Hematopoietic multipotent progenitor cell (in vitro differentiated cells): ENCODE measurements at places on chromosomes 3 and 15. TPM values are rescaled to one million over a fixed set of nuclear protein-coding genes. Genes with fewer than 3 reads are reported as not detected.

- no peak for DNase-seq
Measured at GRCh38 chr15:33742800-33743199, 225.5 kb upstream of the CHRM5 start.

DNA sequence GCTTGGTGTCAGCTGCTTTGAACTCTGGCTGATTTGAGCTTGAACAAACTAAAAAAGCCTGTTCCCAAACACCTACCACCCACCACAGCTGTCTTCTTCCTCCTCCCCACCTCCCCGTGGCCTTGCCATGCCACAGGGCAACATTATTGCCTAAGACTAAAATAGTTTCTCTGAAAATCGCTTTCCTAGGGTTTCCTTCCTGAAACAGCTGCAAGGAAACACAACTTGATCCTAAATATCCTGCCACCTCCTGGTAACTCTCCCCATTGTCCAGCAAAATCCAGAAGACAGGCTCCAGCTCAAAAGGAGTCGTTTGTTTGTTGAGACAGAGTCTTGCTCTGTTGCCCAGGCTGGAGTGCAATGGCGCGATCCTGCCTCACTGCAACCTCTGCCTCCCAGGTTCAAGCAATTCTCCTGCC is 193.9 kb upstream of the TPM1 start:
- no peak for DNase-seq

DNA sequence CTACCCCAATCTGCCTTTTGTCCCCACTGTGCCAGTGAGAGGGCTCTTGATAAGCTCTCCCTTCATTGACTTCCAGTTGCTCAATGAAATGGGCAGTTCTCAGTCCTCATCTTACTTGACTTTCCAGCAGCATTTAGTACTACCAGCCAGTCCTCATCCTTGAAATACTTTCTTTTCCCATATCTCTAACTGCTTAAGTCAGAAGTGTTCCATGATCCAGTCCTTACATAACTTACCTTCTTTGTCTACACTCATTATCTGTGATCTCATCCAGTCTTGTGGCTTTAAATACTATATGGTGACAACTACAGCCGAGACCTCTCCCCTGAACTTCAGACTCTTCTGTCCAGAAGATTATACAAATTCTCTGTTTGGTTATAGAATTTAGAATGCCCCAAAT is 28.7 kb downstream of the RARRES1 start:
- no peak for DNase-seq

DNA sequence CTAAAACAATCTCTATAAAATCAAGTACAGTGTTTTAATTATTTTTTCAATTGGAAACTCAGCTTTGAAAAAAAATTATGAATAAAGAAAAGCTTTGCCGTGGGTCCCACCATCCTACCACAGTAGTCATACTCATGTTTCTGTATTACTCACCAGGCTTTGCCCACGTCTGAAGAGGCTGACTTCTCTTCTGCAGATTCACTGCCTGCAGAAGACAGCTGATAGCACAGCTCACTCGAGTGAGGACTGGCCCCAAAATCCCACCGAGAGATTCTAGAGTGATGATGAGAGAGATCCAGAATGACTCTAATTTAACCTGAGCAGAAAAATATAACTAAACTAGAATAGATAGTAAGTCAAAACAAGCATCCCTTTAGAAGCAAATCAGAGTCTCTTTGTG is 11.9 kb downstream of the C2CD4B start:
- DNase-seq = no peak

DNA sequence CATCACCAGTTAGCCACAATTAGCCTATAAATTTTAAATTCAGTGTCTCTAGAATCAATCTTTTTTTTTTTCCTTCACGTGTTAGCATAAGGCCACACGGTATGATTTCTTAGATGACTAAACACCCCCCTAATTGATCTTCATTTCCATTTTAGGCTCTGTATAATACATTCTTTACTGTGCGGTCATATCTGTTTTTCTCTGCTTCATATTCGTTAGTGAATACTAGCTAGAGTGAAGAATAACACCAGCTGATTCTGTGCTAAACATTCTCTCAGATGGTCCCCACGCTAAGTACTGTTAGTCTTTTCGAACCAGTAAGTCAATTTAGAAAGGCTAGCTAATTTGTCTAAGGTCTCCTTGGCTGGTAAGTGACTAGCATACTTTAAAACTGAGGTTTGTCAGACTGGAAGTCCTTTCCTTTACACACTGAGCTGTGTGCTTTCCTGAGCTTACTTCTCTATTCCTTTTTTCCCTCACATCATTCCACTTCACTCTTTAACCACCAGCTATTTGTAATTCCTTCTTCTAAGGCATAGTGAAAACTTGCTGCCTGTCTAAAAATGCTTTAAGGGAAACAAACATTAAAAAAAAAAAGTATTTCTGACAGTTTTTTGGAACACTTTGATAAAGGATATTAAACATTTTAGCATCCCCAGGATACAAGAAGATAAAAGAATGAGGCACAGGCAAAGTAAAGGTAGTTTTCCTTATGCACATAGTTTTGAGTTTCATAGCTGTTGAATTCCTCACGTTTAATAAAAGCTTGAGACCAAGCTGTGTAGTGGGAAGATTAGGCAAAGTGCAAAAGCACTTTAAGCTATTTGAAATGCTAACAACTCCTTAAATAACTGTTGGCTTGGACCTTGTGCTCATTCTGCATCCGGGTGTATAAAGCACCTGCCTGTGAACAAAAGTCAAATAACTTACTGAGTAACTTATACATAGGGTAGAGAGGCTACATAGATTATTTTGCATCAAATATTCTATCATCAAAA is 17.1 kb downstream of the ZFAND6 start:
- no peak for DNase-seq

GRCh38 chr3:176075491-176075890 is 1121.8 kb downstream of the TBL1XR1 start:
- no peak for DNase-seq

DNA sequence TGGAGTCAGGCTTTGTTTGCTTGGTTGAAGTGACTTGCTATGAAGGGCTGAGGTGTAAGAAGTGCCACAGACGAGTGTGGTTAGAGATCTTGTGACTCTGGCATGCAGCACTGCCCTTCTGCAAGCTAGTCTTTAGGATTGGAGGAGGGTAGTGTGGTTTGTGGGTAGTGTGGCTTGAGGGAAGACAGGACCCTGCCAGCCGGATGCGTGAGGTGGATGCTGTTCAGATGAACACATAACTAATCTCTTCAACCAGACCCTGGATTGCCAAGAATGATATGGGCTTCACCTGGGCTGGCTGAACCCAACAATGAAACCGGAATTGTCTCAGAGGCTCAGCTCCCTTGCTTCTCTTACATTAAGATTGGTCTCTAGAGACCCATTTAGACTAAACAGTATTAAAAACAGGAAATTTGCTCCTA is 32.7 kb downstream of the STARD9 start:
- no peak for DNase-seq

DNA sequence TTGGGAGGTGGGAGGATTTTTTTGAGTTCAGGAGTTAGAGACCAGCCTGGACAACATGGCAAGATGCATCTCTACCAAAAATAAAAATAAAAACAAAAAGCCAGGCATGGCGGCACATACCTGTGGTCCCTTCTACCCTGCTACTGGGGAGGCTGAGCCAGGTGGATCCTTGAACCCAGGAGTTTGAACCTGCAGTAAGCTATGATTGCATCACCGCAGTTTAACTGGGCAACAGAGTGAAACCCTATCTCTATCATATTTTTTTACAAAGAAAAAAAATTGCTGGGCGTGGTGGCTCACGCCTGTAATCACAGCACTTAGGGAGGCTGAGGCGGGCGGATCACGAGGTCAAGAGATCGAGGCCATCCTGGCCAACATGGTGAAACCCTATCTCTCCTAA is 35.8 kb upstream of the RPN1 start:
- no peak for DNase-seq

- no peak for DNase-seq
Measured at GRCh38 chr3:123847209-123847608, 36.9 kb downstream of the MYLK start.

- DNase-seq = no peak
Measured at GRCh38 chr15:78663703-78664102, 22.7 kb upstream of the CHRNB4 start.

- DNase-seq = no peak
Measured at GRCh38 chr3:65406470-65406869, 632.2 kb downstream of the MAGI1 start.

DNA sequence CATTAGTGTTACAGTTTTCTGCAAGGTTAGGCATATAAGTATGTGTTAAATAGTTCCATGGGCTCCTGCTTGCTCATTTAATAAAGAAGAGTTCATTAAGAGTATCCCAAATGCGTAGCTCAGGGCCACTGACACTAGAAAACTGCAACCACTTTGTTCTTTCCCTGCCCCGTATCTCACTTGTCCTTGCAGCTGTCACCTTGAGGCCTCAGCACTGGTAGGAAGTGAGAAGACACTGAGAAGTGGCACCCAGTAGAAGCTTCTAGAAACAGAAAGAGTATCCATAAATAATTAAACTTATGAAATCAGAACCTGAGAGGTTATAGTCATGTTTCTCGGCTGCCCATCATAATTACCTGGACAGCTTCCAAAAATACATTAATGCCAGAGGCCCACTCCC is 266.0 kb downstream of the KCNMB2 start:
- DNase-seq = no peak

- DNase-seq = no peak
Measured at GRCh38 chr3:190306513-190307163, 15.6 kb downstream of the CLDN1 start.

GRCh38 chr3:17259685-17260084 is 374.9 kb downstream of the PLCL2 start:
- no peak for DNase-seq

DNA sequence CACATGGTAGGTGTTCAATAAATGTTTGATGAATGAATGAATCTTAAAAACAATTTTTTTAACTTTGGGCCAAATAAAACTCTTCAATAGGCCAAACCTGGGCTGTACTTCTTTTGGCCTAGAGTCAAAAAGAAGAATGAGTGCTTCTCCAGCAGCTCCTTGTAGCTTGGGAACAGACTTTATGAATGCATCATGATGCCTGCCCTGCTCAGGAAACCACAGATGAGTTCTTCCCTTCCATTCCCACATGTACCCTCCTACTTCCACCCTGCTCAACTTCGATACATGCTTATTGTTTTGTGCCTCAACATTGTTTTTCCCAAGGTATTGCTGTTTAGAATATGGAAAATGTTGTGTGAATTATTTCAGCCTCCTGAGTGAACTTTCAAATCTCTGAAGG is 87.0 kb downstream of the FILIP1L start:
- DNase-seq = no peak

DNA sequence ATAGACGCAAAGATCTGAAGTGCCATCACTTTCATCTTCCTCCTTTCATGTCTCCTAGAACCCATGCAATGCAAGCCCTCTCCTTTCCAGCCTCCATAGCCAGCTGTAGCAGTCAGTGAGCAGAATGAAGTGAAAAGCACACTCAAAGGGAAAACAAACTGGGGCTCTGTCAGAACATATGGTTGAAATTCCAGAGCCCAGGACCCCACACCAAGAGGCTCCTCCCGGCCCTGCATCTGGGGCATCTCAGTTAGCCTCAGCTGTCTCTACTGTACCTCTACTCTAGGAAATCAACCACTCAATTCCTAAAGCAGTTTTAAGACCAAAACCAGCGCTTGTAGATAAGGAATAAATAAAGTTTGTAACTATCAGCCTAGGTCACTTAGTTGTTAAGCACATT is 73.8 kb upstream of the P3H2 start:
- no peak for DNase-seq

DNA sequence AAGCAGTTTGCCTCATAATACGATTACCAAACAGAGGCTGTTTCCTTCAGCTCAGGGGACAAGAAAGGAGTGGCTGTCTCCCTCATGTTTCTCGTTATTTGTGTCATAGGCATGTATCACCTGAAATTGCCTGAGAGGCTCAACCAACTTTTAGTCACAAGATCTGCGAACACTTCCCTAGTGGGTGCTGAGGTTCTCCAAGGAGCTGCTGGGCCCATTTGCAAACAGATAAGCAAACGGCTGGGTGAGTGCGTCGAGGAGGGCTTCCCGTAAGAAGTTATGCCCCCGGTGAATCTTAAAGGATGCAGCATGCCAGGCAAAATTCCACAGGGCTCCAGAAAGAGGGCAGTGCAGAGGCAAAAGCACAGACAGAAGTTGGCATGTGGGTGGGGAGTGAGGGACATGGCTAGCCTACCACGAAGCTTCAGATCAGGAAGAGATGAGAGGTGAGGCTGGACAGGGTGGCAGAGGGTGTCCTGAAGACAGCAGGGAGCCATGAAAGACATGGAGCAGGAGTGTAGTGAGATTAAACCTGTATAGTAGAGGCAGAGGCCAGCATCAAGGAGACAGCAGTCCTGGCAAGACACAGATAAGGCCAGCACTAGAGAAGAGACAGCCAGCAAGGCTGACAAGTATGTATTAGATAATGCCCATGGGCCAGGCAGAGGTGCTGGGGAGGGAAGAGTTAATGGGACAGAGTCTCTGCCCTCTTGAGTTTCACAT is 4.0 kb upstream of the GP9 start:
- DNase-seq = no peak

- no peak for DNase-seq
Measured at GRCh38 chr15:69424748-69425413, 10.7 kb downstream of the KIF23 start.

DNA sequence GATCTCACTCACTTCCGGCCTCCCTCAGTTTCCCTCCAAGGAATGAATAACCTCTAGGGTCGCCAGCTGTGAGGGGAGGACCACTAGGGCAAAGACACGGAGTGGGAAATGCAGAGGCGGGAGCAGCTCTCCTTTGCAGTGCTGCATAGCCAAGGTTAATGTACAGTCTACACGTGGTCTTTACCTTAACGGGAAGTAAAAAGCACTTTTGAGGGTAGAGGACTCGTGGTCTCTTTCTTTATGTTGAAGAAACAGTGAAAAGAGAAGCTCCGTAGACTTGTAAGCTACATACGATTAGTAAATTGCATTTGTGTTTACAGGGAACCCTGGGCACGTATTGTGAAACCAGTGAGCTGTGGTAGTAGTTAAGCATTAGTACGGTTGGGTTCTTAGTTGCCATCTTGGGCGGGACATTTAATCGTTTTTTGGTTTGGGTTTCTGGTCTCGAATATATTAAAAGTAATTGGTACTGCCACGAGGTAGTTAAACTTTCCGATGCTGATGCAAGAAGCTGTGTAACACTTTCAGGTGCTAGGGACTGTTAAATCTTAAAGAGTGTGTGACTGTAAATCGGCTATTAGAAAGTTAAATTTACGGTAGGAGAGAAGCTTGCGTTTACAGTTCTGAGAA is 828 bp downstream of the U2SURP start:
- peak; percentile 26 for DNase-seq

- no peak for DNase-seq
Measured at GRCh38 chr15:78998526-78998925, 53.7 kb upstream of the CTSH start.

- no peak for DNase-seq
Measured at GRCh38 chr3:73350996-73351395, 273.7 kb downstream of the PDZRN3 start.

GRCh38 chr3:127655641-127656040 is 17.1 kb upstream of the ABTB1 start:
- no peak for DNase-seq

GRCh38 chr3:17118771-17119170 is 234.0 kb downstream of the PLCL2 start:
- no peak for DNase-seq

GRCh38 chr3:175105066-175105465 is 245.9 kb downstream of the NAALADL2 start:
- DNase-seq = no peak

MST1R gene
- 1.1 TPM for total RNA-seq

SLITRK3 gene
- total RNA-seq = not detected

AGBL1 gene
- under 0.01 TPM for total RNA-seq

UBA7 gene
- 341 TPM for total RNA-seq

STAC gene
- 6.5 TPM for total RNA-seq

GALNT15 gene
- under 0.01 TPM for total RNA-seq

ASB14 gene
- not detected for total RNA-seq

SAMMSON gene
- total RNA-seq = under 0.01 TPM

INAFM2 gene
- 30.2 TPM for total RNA-seq

ARGFX gene
- total RNA-seq = not detected

C2CD4B gene
- 5.4 TPM for total RNA-seq

CAPN3 gene
- 3.0 TPM for total RNA-seq
